A375 (cell line): ENCODE measurements at places on chromosomes 3 and 15. TPM values are rescaled to one million over a fixed set of nuclear protein-coding genes. Genes with fewer than 3 reads are reported as not detected.

The WDR76 gene
- 19.4 and 27.3 TPM in 2 replicates for total RNA-seq

The TNFAIP8L3 gene
- not detected in 2 replicates for total RNA-seq

The PARP9 gene
- 7.2 and 7.6 TPM in 2 replicates for total RNA-seq

The LRRC31 gene
- not detected in 2 replicates for total RNA-seq

The VGLL3 gene
- total RNA-seq: 0.64 TPM in 2 replicates

The HTR3C gene
- total RNA-seq: not detected in 2 replicates

The PLOD2 gene
- total RNA-seq: 31.4 and 38.4 TPM in 2 replicates

The SPSB4 gene
- total RNA-seq: 0.64 and 1.5 TPM in 2 replicates

The NTRK3 gene
- total RNA-seq: 0.05 TPM in 1 of 2 replicates, not detected in the other

The MYL3 gene
- total RNA-seq: 0.16 TPM in 1 of 2 replicates, not detected in the other

The MASP1 gene
- not detected in 2 replicates for total RNA-seq

The MYO5A gene
- 34.3 and 50.1 TPM in 2 replicates for total RNA-seq

The CSNK1G1 gene
- 11.2 and 13.9 TPM in 2 replicates for total RNA-seq

The TMEM207 gene
- total RNA-seq: not detected in 2 replicates

The RHOV gene
- 3.7 and 5.9 TPM in 2 replicates for total RNA-seq

The IMPG2 gene
- total RNA-seq: 0.04 and 0.05 TPM in 2 replicates

The RASGRF1 gene
- total RNA-seq: 0.45 and 1.5 TPM in 2 replicates

The CRBN gene
- 44.7 and 60.1 TPM in 2 replicates for total RNA-seq

The MUC4 gene
- 0.11 TPM in 1 of 2 replicates, not detected in the other for total RNA-seq

The C2CD4B gene
- not detected in 2 replicates for total RNA-seq

The EIF2B5 gene
- 43.3 and 58.9 TPM in 2 replicates for total RNA-seq

The AVEN gene
- total RNA-seq: 21.3 and 23.7 TPM in 2 replicates

The NPAP1 gene
- under 0.01 TPM in 1 of 2 replicates, not detected in the other for total RNA-seq

The TBC1D2B gene
- total RNA-seq: 10.4 and 11.6 TPM in 2 replicates

The SLC12A1 gene
- total RNA-seq: not detected in 2 replicates

The NT5DC2 gene
- total RNA-seq: 46.1 and 59.3 TPM in 2 replicates

The STAB1 gene
- 0.15 TPM in 1 of 2 replicates, not detected in the other for total RNA-seq

The IGSF10 gene
- total RNA-seq: 0.32 and 0.38 TPM in 2 replicates

The PGBD4 gene
- 2.3 TPM in 2 replicates for total RNA-seq

The ARF4 gene
- 86.3 and 99.3 TPM in 2 replicates for total RNA-seq

The FMN1 gene
- 23.9 and 27.3 TPM in 2 replicates for total RNA-seq

The TYRO3 gene
- total RNA-seq: 10.8 and 11.8 TPM in 2 replicates
